ENCODE measurements at places on chromosomes 11 and 22. TPM values are rescaled to one million over a fixed set of nuclear protein-coding genes. Genes with fewer than 3 reads are reported as not detected.

The NXPE1 gene
- not detected for total RNA-seq

The TREH gene
- total RNA-seq, result not detected

The PNPLA5 gene
- not detected for total RNA-seq

The APOBEC3A gene
- total RNA-seq, result not detected

The CHRNA10 gene
- 0.98 TPM for total RNA-seq

The SNRPD3 gene
- total RNA-seq, result 162 TPM

The OR52I1 gene
- total RNA-seq, result not detected

The FXYD2 gene
- total RNA-seq, result 17.3 TPM

The BBOX1 gene
- not detected for total RNA-seq

The ADAMTS15 gene
- total RNA-seq, result 8.3 TPM

The CD81 gene
- total RNA-seq, result 370 TPM

The BLID gene
- total RNA-seq, result not detected

The SEPTIN3 gene
- 1.2 TPM for total RNA-seq

The GCAT gene
- 3.4 TPM for total RNA-seq

The TMEM151A gene
- 2.0 TPM for total RNA-seq

The BATF2 gene
- 0.65 TPM for total RNA-seq

The OR5P2 gene
- not detected for total RNA-seq

The INCENP gene
- total RNA-seq, result 47.9 TPM

The C11orf42 gene
- not detected for total RNA-seq

The MRTFA gene
- 66.6 TPM for total RNA-seq

The TSSK2 gene
- total RNA-seq, result not detected

The ENTHD1 gene
- total RNA-seq, result not detected

The RASGRP2 gene
- 1.8 TPM for total RNA-seq

The EMID1 gene
- total RNA-seq, result 0.23 TPM

The PNPLA3 gene
- total RNA-seq, result 0.81 TPM

The TESMIN gene
- total RNA-seq, result 6.2 TPM

The FERMT3 gene
- total RNA-seq, result 0.82 TPM

The SCGB1A1 gene
- total RNA-seq, result 0.32 TPM

The CSF2RB gene
- total RNA-seq, result not detected

The CLDN5 gene
- not detected for total RNA-seq

The FGF19 gene
- 0.09 TPM for total RNA-seq

The F2 gene
- total RNA-seq, result 2.1 TPM

The IRAG1 gene
- total RNA-seq, result 0.04 TPM

The C1QTNF5 gene
- total RNA-seq, result 0.08 TPM

The APOA5 gene
- not detected for total RNA-seq
